ENCODE measurements at places on chromosomes 16 and 17.

DNA sequence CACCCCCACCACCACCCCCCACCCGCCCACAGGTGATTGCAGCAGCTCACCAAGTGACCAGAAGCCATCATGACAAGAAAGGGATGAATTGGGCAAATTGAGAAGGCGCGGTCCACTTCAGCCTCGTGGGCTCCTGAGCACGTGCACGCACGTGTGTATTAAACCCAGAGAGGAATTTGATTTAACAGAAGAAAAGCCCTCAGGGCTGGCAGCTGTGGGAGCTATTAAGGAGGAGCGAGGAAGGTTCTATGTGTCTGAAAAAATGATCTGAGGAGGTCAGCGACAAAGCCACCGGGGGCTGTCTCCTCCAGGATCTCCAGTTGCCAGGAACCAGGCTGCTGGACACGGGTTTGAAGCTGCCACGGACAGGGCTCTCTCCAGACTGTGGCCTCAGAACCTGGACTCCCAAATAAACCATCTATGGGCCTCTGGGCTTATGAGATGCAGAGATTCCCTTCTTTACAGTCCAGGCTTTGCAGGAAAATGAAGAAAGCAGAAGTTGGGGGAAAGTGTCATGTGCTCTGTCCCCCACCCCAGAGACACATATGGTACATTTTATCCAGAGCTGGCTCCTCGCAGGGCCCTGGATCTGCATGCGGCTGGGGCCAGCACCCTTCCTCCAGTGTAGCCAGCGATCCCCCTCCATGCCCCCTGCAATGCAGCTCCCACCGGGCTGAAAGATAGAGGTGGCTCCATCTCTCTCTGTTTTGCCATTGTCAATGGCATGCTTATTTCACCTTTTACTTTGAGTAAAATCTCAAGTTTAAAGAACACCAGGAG is 219.7 kb upstream of the RPL38 start:
- DNase-seq, result no peak

DNA sequence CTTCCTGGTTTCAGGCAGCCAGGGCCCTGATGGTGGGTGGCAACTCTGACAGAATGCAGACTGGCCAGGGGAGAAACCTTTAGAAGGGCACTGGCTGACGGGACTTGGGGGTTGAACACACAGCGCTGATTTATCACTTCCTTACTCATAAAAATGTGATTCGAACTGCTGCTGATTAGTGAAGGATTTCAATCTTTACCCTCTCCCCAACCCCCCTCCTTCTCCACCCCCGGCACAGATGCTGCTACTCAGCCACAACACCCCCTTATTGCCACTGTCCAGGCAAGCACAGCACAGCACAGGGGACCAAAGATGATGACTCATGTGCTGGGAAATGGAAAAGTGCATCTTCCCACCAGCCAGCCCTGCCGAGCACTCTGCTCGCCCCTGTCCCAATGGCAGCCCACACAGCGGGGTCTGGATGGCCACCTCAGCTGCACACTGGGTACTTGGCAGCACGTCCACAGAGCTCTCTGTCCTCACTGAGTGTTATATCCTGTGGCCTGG is 70.1 kb downstream of the SMG6 start:
- peak; percentile 85 for DNase-seq

DNA sequence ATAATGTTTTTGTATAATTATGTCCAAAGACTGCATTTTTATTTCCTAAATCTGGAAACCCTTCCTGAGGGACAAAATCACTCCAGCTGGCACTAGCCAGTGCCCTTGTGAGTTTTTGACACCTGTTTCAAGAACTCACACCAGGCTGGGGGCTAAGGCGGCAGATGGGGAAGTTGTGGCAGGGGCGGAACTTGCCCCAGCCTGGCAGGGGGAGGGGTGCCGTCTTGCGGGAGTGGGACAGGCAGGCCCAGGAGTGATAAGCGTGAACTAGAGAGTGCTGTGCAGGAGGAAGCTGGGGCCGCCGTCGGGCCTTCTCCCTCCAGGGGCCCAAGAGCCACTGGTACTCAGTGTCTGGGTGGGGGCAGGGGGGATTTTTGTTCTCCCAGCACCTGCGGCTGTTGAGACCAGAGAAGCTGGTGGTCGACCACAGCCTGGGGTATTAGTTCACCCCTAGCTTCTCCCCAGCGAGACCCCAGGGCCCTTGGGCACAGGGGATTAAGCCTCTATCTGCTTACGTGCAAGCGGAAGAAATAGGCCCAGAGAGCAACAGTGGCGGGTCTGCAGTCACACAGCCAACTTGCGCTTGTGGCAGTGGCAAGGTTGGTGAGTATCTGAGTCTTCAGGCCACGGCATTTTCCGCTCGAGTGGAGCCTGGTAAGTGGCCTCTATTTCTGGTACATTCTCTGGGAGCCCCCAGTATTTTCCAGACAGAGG is 40.2 kb upstream of the PLCG2 start:
- no peak for DNase-seq

- DNase-seq, result no peak
Observed at GRCh38 chr17:46911311-46911710, 11.6 kb upstream of the GOSR2 start.

DNA sequence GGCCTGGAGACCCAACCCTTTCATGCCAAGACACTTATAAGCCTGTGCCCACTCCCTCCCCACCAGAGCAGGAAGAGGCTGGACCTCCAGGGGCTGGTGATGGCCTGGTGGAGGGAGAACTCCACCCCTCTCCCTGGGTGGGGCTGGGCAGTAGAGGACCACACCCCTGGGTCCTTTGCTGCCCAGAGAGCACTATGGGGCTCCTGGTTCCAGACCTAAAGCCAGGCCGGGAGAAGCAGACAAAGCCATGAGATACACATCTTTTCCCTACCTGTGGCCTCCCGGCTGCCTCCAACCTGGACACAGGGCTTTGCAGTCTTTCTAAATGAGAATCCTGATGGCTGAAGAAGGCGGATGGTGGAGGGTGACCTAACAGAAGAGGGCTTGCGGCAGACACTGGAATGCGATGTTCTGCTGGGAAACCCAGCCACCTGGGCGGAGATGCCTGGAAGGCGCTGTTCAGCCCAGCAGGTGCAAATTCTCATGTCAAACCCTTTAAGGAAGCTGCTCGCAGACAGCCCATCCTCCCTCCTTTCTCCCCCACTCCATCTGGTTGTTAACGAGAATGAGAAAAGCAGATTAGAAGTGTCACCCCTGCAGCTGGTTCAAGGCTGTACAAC is 43.9 kb upstream of the KIFC3 start:
- no peak for DNase-seq

- peak; percentile 7 for DNase-seq
Observed at GRCh38 chr17:28001149-28001548, 41.3 kb upstream of the NLK start.

DNA sequence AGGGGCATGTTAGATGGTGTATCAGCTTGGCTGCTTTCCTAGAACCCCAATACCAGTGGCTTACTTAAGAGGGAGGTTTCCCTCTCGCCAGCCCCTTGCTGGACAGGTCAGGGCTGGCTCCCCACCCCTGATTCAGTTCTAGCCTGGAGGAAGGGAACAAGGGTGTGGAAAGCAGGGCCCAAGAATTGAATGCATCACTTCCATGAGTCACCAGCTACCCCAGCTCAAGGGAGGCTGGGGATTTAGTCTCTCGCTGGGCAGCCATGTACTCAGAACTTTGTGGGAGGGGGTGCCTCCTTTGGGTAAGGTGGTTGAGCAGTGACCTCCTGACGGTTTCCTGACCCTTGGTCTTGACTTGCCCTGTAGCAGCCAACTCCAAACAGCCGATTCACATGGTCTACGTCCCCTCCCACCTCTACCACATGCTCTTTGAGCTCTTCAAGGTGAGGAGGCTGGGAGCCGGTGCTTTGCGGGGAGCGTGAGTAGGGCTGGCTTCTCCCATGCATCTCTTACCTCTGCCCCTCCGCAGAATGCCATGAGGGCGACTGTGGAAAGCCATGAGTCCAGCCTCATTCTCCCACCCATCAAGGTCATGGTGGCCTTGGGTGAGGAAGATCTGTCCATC is 12.8 kb downstream of the PDK2 start:
- DNase-seq, result peak; percentile 70

- DNase-seq, result peak; percentile 52
Observed at GRCh38 chr17:81402981-81403467, 7.8 kb downstream of the BAHCC1 start.

GRCh38 chr16:3471518-3472176 is 23.6 kb downstream of the C16orf90 start:
- no peak for DNase-seq

DNA sequence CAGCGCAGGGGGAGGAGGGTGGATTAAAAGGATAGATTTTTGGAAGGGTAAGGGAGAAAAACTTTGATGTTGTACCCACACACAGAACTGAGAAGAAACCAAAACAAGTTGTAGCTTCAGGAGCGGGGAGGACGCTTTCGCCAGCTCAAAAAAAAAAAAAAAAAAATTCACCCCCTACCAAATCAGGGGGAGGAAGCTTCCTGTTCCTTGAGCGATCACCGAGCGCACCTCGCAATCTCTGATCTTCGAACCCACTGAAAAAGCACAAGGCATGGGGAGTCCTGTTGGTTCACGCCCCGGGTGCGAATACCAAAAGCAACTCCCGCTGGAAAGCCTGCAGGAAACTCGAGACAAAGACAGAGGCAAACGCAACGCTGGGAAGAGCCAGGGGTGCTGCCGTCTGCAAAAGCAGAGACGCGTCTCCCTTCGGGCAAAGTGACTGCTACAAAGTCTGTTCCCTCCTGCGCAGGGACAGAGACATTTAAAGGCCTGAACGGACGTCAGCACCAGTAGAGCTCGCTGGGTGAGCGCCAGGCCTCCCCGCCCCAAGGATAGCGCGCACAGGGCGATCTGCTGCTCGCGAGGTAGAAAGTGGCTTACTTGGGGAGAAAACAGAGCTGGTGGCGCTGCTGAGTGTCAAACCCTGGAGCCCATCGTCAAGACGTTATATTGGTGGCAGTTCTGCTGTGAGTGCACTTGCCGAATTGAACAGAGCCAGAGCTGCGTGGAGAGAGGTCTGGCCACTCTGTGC is 190.4 kb downstream of the USP22 start:
- peak; percentile 7 for DNase-seq

GRCh38 chr17:8924595-8924994 is 40.9 kb downstream of the PIK3R5 start:
- no peak for DNase-seq

DNA sequence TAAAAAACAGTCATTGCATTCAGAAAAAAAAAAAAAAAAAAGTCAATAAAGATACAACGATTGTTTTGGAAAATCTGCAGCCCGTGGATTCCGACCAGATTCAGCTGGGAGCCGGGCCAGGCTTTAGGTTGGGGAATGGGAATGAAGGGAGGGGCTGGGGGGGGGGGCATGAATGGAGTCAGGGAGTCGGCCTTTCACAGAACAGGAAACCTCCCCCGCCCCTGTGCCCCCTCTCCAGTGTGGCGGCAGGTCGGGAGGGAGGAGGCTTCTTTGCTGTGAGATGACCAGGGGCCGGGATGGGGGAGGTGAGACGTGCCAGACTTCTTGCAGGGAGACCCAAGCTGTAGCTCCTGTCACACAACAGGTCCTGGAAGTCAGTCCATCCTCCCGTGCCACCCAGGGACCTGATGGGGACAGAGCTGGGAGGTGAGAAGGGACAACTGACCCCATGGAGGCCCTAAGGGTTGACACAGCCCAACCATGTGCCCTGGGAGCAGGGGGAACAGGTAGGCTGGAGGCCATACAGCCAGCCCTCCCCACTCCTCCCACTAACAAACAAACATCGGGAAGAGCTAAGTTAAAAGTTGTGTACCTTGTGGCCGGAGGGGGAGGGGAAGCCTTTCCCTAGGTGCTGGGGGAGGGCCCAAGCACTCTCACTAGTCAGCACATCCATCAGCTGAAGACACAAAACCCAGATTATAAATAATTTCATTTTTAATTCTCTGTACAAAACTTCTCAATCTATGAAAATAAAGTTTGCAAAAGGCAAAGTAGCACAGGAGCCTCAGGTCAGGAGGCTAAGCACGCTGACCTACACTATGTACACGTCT is 25.2 kb downstream of the SREBF1 start:
- DNase-seq, result no peak

- DNase-seq, result no peak
Observed at GRCh38 chr16:74465851-74466685, 44.8 kb upstream of the CLEC18B start.

GRCh38 chr17:45975640-45976295 is 23.3 kb upstream of the STH start:
- no peak for DNase-seq

GRCh38 chr17:41539979-41540701 is 12.0 kb upstream of the KRT19 start:
- no peak for DNase-seq

GRCh38 chr17:7367083-7367482 is 12.1 kb downstream of the TMEM95 start:
- DNase-seq, result no peak

DNA sequence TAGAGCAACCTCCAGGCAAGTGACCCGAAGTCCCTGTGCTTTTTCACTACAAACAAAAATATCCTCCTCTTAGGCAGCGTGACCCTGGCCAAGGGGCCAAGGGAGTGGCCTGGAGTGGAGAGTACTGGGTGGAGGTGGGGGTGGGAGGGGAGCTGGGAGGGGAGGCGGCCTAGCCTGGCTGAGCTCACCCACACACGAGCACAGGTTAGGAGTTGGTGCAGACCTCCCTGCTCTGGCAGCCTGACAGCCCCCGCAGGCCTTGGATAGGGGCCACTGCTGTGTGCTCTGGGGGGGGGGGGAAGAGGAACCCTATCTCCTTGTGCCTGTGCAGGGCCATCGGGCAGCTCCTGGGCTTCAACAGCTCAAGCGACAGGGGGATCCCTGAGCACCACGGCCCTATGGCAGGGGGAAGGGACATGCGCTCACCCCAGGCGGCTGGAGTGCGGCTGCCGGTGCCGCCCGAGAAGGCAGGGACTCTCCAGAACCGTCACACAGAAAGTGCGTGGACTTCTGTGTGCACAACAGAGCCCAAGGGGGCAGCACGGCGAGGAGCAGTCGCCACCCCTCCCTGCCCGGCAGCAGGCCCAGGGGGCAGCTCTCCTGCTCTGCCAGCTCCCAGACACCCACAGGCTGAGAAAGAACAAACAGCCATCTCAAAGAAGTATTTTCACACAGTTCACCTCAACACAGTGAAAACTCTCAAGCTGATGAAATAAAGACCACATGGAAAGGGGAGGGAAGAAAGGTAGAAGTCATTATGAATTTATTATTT is 13.3 kb downstream of the SLC16A3 start:
- no peak for DNase-seq
